ENCODE measurements at places on chromosomes 4 and X.

DNA sequence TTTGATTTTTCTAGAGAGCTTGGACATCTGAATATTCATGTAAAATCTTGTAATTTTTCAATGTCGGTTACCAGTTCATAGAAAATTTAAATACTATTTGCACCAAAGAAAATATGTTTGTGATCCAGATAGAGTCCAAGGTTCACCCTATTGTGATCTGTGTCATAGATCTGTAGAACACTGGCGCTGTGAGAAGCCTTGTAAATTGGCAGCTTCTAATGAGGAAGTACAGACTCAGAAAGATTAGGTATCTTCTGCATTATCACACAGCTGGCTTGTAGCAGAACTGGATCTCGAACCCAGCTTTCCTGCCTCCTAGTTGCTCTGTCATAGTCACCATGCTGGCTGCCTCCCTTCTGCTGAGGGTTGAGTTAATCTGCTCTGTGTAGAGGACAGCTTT, 106.5 kb upstream of the PAK3 start:
- no peak for DNase-seq

- DNase-seq: no peak
These were observed 5.6 kb downstream of the PF4 start for GRCh38 chr4:73976217-73976616.

- DNase-seq: no peak
These were observed 5.2 kb upstream of the SLC2A9 start for GRCh38 chr4:10026485-10026884.

DNA sequence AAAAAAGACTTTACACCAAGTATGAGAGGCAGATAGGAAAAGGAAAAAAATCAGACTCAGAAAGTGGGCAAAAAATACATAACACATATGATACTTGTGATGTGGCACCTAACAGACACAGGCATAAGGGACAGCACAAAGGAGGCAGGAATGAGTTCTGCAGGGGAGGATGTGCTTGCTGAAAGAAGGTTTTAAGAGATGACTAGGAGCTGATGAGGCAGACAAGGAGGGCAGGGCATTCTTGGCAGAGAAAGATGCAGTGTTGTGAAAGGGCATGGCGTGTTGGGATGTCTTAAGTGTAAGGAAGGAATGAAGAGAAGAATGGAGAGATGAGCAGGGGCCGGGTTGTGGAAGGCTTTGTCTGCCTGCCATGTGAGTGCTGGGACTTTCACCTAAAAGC, 49.7 kb upstream of the TMEM154 start:
- no peak for DNase-seq

GRCh38 chr4:165288639-165289422, 38.6 kb upstream of the MSMO1 start:
- peak; percentile 38 for DNase-seq

- DNase-seq: peak; percentile 6
These were observed 77.1 kb downstream of the TBCK start for GRCh38 chr4:106238820-106239420.

- DNase-seq: no peak
These were observed 30.3 kb downstream of the INPP4B start for GRCh38 chr4:142815834-142816233.

DNA sequence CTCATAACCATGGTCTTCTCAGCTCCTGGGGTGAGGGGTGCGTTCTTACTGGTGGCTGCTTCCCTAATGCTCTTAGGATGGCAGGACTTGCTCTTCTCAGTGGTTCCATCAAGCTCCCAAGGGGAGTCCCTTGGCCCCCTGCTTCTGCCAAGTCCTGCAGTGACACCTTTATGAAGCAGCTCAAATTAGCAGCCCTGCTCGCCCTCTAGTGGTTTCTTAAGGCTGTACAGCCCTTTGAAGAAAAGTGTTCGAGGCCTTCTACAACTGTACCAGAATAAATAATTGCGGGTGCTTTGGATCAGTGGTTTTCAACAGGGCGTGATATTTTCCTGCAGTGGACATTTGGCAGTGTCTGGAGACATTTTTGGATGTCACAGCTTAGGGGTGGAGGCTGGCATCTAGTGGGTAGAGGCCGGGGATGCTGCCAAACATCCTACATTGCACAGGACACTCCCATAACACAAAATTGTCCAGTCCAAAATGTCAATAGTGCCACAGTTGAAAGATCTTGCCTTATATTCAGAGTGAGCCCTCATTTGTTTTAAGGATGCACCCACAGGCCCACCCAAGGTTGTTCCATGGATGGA, 204.7 kb upstream of the S100G start:
- DNase-seq: peak; percentile 4
